ENCODE measurements at places on chromosomes 5 and 9.

GRCh38 chr5:72233835-72234234 lies 86.2 kb downstream of the MRPS27 start:
- DNase-seq = no peak

GRCh38 chr5:110517396-110517795 lies 209.1 kb downstream of the TMEM232 start:
- DNase-seq = no peak

- no peak for DNase-seq
Measured at GRCh38 chr9:130225586-130225985, 40.0 kb upstream of the HMCN2 start.

DNA sequence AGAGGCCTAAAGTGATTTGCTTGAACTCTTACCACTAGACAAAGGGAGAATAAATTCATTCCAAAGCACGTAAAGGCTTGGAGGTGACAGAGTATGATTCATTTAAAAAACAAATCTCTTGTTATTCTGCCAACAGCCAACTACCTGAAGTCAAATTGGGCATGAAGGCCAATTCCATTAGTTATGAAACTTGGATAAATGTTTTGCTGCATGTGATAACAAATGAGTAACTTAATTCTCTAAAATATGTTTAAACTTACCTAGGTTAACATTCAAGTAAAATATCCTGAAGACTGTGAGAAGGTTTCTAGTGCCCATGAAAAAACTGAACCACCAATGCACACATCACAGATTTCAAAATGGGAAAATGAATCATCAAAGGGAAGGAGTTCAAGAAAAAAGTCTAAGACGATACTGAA lies 120.1 kb upstream of the TSLP start:
- DNase-seq = no peak

DNA sequence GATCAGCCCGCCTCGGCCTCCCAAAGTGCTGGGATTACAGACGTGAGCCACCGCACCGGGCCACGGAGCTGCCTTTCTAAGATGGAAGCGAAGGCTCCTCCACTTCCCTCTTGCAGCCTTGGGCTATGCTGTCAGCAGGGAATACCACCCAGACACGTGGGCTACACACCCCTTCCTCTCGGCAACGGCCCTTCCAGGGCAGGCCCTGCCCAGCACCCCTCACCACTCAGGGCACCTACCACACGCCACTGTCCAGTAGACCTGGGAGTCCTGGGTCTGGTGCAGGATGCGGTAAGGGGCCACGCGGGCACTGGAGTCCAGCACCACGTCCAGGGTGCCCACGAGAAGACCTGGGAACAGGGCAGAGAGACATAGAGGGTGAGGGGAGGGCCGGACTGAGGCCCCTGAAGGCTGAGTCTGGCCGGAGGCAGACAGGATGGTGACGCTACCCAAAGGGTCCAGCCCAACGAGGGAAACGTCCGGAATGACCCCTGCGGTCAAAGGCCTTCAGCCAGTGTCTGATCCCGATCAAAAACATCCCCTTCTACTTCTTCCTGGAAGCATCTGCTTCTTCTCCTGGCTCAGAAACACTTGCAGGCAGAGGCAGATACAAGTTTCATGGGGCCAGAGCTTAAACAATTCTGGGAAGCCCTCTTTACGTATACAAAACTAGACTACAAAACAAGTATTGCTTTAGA lies 3.1 kb downstream of the TBC1D9B start:
- DNase-seq = no peak

- DNase-seq = no peak
Measured at GRCh38 chr5:1492757-1493156, 31.0 kb downstream of the LPCAT1 start.

GRCh38 chr9:136074706-136075105 lies 20.4 kb downstream of the NACC2 start:
- DNase-seq = no peak

GRCh38 chr5:464446-464842 lies 21.5 kb downstream of the EXOC3 start:
- DNase-seq = no peak

All from NCI-H1092 treated with DMSO at 0.1 percent for 48 hours (cell line).